NCI-H187 treated with DMSO at 0.1 percent for 48 hours (cell line): ENCODE measurements at places on chromosomes 16 and 17.

DNA sequence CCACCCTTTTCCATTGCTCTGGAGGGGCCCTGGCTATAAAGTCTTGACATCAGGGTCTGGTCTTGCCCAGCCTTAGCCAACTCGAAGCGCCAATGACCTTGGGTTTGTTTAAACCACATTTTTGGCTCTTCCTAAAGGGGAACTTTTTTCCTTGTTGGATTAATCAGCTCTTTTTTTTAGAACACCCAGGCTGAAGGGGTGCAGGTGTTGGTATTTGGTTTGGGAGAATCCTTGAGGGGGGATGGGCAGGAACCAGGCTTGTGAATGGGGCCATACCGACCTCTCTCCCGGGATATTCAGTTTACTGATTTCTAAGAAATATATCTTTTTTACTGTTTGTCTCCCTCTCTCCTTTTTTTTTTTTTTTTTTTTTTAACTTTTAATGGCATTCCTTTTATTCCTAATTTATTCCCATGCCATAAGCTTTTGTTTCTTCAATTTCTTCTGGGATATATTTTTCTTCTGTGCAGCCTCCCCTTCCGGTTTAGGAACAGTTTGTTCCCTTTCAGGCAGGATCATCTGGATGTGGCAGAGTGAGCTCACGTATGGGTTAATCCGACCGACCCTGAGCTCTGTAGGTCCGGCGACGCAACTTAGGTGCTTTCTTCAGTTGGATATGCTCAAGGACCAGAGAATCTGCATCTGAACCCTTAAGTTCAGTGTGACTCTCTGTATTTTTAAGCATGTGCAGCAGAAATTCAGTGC is 129.5 kb downstream of the ABCC6 start:
- no peak for DNase-seq

DNA sequence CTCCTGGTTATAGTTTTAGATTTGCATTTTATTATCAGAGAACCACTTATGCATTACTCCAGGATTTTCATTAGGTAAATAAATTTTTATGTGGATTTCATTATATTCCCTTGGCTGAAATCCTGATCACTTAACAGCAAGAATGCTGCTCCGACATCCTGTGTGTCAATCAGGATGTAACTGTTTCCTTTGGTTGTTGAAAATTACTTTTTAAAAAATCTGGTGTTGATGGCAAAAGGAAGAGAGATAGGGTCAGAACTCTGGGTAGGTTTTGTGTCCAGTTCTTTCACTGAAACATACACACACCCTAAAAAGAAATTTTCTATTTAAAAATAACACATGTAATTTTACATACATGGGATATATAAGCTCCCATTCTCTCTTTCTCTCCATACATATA is 30.9 kb downstream of the ZNF423 start:
- DNase-seq, result no peak

GRCh38 chr16:80743772-80744171 is 60.6 kb downstream of the CDYL2 start:
- no peak for DNase-seq

DNA sequence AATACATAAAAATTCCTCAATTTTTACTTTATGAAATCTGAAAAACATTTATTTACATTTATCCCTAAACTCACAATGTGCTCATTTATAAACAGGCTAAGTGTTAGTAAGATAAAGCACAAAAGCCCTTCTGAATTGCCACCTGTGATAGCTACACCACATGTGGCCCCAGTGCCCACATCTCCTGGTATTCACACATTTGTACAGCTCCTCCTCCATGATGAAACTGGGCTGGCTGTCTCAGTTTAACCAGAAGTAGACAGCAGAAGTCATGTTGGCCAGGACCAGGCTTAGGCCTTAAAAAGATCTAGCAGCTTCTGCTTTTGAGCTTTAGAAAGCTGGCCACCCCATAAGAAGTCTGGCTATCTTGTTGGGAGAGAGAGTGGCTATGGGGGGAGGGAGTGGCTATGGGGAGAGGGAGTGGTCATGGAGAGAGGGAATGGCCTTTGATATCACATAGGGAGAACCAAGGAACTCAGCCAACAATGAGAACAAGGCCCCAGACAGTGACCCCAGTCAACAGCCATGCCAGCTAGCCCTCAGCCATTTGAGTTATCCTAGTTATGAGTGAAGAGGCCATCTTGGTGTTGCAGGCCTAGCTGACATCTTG is 47.4 kb downstream of the CEP95 start:
- no peak for DNase-seq

- DNase-seq, result no peak
These were observed 8.1 kb upstream of the DNASE1 start for GRCh38 chr16:3646348-3646920.
